ENCODE measurements at places on chromosomes 5 and 9.
A peak's percentile ranks its signal among the peaks of the same experiment; 100 is the strongest.

DNA sequence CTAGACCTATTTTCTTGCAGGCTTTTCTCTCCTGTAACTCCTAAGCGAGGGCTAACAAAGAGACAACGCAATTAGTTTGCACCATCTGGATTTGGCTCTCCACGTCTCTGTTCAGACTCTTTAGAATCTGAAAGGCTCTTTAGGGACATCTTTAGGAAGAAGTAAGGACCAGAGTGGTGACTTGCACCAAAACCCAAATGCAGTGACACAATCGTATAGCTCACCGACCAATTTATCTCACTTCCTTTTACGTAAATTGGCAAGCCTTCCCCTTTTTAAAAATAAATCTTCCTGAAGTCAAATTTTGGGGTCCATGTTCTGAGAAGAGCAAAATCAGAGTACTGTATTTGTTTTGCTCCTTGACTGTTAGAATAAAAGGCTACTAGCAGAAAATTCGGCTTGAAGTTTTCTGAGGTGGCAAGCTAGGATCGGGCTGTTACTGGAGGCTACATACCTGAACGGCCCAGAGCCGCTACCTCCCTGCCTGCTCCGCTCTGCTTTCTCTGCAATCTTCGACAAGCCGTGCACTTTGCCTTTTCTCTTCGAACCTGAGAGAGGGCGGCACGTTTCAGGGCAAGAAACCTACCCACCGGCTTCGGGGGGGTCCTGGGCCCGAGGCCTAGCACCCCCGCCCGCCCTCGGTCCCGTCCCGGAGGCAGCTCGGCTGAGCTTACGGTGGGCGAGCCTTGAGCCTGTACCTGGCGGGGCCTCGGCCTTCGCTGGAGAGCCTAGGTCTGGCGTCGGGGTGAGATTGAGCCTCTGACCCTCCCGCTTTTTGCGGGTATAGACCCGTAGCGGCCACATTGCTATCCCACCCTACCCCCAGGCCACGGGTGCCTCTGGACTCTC, 537 bp downstream of the MEIKIN start:
- DNase-seq: no peak

DNA sequence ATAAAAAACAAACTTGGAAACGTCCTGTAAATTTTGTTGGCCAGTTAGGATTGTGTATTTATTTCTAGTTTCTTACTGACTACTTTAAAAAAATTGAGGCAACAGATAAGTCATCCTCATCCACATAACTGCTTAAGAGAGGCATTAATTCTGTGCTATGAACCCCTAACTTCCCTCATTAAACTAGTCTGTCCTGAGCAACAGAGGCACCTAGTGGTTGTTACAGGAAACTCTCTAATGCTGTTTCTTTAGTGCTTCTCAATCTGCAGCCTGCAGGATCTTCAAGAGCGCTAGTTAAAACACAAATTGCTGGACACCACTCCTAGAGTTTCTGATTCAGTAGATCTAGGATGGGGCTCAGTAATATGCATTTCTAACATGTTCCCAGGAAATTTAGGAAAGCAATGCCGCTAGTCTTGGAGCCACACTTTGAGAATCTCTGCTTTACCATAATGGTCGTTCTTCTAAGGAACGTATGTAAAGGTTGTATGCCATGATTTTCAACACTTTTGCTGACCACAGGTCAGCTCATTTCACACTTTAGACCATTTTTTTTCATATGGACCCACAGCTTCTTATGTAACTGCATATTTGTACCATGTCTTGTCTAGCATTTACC, 410.1 kb upstream of the SMARCA2 start:
- no peak for DNase-seq

DNA sequence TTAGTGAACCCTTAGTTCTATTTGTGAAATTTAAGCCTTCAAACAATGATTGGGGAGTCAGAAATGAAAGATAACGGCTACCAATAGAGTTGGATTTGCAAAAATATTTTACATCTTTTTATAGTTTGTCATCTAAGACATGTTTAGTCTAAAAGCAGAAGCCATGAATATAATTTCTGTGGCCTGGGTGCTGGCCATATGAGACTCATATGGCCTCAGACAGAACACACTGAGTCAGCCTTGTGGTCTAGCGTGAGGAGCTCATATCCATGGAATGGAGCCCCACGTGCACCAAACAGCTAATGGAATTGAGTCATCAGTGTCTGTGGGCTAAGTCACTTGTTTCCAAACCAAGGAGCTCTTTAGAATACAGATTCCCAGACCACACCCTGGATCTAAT, 240.7 kb upstream of the NREP start:
- DNase-seq: peak; percentile 100

DNA sequence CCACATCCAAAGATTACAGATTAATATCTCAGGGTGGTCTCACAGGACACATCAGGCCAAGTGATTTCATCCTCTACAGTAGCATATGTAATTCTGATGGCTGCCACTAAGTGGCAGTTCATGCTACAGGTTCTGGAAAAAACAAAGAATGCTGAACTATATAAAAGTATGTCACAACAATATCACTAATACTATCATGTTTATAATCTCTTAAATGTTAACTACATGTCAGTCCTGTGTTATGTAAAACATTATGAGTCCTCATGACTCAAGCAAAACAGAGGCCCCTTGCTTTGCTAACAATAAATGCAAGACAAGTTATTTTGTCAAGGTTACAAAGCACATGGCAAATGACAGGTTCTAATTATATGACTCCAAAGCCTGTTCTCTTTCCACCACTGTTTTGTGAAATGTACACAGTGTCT, 233.2 kb downstream of the FBXL17 start:
- DNase-seq: peak; percentile 53

DNA sequence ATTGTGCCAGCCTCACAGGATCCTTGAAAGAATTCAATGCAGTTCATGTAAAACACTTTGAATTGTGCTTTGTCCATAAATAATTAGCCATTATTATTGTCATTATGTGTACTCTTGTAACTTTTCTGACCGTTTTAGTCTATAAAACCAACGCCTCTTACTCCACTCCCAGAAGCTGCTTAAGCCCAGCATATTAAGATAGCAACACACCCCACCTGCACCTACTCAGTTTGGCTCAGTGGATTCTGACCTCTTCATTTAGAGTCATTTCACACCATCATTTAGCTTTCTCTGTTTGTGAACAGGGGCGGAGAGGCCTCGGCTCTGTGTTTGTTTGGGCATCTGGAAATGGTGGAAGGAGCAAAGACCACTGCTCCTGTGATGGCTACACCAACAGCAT, 205.1 kb downstream of the PCSK5 start:
- DNase-seq: no peak

DNA sequence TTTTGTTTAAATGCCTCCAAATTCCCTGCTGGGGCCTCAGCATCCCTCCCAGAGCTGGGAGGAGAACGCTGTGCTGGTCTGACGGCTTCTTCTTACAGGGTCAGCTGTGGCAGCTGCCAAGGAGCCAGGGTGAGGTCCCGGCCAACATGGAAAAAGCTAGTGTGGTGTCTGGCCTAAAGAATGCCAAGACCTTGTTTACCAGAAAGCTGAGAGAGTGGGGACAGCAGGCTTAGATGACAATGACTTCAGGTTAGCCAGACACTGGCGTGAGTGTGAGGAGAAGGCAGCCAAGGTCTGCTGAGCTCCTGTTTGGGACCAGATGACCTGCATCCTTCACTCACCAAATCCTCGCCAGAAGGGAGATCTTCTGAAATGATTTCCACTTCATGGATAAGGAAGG, 112.5 kb downstream of the CRB2 start:
- DNase-seq: no peak

GRCh38 chr5:62206150-62206829, 99.7 kb upstream of the KIF2A start:
- peak; percentile 26 for DNase-seq

DNA sequence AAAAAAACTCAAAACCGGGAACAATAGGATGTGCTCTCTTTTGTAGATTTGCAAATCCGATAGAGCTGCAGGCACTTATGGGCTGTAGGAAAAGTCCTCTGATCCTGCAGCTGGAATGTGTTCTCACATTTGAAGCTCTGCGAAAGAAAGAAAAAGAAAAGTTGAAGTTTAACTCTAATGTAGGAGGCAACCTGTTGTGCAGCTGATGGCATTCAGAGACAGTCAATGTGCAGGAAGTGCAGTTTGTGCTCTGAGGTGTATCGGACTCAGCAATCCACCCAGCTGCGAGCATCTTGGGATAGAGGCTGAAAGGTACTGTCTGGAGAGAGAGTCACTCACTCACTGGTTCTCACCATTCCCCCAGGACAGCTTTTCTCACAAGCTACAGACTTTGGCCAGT, 339.2 kb downstream of the AGTPBP1 start:
- no peak for DNase-seq

DNA sequence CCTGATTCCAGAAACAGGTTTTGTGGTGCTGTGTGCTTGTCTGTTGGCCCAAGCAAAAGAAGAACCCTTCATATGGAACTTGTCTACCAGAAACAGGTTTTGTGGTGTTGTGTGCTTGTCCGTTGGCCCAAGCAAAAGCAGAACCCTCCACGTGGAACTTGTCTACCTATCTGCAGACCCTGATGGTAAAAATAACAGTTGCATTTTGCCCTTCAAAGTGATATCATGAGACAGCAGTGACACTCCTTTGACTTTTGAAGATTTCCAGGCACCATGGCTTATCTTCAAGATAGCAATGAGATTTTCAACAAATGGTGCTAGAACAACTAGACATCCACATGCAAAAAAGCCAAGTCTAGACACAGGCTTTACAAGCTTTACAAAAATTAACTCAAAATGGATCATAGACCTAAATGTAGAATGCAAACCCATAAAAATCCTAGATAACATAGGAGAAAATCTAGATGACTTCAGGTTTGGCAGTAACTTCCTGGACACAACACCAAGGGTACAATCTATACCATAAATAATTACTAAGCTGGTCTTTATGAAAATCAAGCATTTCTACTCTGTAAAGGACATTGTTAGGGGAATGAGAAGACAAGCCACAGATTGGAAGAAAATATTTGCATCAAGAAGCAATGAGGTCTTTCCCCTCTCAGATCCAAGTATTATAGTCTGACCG, 16.8 kb downstream of the MACROH2A1 start:
- no peak for DNase-seq

- DNase-seq: no peak
Measured at GRCh38 chr9:120774719-120775118, 18.5 kb downstream of the FBXW2 start.

GRCh38 chr9:12819436-12820185, 44.8 kb downstream of the LURAP1L start:
- peak; percentile 61 for DNase-seq

DNA sequence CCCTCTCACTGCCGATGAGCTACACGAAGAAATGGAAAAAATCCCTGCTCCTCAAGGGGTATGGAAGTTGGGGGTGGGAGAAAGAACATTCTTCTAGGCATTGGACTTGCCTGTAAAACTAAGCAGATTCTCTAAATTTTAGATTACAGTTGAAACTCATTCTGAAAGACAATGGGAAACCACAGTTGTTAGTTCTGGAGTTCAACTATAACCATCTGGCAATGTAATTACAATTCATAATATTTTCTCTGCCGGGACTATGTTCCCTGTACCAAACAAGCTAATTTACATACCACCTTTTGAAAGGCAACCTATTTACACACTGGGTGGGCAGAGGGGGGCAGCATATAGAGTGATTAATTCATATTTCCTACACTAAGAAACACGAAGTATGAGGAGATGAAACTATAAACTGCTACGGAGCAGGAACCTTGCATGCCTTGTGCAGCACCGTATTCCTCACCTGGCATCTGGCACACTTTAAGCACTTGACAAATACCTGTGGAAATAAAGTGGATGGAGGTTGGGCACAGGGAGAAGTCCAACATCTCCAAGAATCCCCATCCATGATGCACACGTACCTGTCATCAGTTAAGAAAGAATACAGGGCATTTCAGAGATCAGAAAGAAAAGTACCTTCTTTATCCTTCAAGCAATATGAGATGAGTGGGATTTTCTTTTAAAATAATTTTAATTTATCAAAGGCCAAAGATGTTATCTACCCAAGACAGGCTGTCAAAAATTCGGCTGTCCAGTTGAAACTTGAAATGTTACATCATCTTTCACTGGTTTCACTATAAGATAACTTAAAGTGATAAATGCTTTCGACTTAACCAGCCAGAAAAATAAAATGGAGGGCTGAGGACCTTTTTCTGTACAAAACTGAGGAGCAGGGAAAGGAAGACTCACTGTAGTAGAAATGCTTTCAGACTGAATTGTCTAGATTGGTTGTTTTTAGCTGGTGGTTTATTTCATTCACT, 54.2 kb downstream of the SSBP2 start:
- no peak for DNase-seq

- no peak for DNase-seq
Measured at GRCh38 chr5:3103262-3103811, 351.9 kb upstream of the IRX2 start.

GRCh38 chr9:94140791-94141790, 56.8 kb downstream of the PTPDC1 start:
- peak; percentile 6 for DNase-seq

DNA sequence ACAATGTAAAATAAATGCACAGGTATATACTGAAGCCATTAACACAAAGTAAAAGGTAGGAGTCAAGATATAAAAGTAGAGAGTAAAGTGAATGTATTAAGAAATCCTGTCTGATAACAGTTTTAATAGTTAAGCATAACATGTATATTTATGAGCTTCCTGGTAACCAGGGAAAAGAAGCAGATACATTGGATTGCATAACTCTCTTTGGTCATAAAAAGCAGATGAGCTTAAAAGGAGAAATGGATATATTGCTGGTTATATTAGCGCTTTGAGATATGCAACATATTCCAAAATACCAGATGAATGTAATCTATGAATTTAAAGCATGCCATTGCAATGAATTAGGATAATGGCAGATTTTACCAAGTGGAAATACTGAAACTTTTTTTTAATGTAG, 6.2 kb upstream of the TNFSF8 start:
- no peak for DNase-seq

GRCh38 chr9:32264170-32264864, 120.1 kb upstream of the ACO1 start:
- no peak for DNase-seq

DNA sequence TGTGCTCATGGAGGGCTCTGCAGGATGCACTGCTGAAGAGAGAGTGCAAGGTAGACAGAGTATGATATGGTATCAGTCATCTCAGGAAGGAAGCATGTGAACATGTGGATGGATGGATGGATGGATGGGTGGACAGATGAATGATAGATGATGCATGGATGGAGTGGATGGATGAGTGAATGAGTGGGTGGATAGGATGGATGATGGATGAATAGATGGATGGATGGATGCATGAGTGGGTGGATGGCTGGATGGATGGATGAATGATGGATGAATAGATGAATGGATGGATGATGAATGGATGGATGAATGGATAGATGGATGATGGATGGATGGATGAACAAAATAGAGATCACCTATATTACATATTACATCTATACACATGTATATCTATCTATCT, 341.3 kb downstream of the DRD1 start:
- no peak for DNase-seq

- DNase-seq: no peak
Measured at GRCh38 chr5:93403141-93403928, 177.7 kb downstream of the NR2F1-AS1 start.

- no peak for DNase-seq
Measured at GRCh38 chr5:161921781-161922180, 73.9 kb downstream of the GABRA1 start.

- peak; percentile 49 for DNase-seq
Measured at GRCh38 chr5:96084874-96085506, 123.3 kb upstream of the ELL2 start.

Data from HCEC 1CT (cell line).